ENCODE measurements at places on chromosomes 1 and 21.

- no peak for DNase-seq
Measured at GRCh38 chr1:174875306-174875705, 124.4 kb upstream of the CACYBP start.

DNA sequence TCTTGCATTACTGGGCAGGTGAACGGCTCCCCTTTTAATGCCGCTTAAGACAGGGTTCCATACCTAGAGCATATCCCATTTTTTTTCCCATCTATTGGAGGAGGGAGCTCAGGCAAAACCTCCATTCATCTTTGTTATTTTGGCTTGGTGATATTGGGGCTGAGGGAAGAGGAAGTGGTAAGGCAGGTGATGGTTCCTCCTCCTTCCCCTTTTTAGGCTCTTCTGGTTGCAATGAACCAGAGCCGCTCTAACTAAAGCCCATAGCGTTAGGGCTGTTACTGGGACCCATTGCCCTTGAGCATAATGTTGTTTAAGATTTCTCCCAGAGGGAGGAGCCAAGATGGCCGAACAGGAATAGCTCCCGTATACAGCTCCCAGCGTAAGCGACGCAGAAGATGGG lies 21.1 kb downstream of the PYHIN1 start:
- no peak for DNase-seq

GRCh38 chr1:170663404-170664092 lies 383 bp upstream of the PRRX1 start:
- DNase-seq: no peak

DNA sequence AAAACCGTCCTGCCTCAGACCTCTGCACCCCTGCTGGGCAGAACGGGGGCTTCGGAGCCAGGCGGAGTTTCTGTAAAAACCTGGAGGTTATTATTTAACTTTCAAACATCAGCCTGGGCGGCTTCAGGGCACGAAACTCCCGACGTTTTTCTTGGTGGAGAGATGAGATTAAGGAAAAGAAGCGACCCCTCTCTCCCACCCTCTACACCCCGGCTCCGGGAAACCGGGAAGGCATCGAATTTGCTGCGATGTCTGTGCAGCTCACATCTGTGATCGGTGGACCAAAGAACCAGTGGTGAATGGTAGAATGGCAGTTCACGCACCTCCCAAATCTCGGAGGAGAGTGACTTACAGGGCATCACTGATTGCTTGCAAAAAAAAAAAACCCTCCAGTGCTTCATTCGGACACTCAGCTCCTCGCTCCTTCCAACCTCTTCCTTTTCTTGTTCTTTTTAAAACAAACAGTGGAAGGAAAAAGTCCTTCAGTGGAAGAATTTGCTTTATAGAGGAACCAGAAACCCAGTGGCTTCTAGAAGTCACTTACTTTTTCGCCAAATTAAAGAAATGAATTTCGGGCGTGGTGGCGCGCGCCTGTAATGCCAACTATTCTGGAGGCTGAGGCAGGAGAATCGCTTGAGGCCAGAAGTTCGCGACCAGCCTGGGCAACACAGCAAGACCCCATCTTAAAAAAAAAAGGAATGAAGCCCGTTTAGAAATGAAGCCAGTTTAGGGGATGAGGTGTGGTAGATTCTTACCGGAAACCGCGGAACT lies 884 bp downstream of the PHACTR4 start:
- no peak for DNase-seq

DNA sequence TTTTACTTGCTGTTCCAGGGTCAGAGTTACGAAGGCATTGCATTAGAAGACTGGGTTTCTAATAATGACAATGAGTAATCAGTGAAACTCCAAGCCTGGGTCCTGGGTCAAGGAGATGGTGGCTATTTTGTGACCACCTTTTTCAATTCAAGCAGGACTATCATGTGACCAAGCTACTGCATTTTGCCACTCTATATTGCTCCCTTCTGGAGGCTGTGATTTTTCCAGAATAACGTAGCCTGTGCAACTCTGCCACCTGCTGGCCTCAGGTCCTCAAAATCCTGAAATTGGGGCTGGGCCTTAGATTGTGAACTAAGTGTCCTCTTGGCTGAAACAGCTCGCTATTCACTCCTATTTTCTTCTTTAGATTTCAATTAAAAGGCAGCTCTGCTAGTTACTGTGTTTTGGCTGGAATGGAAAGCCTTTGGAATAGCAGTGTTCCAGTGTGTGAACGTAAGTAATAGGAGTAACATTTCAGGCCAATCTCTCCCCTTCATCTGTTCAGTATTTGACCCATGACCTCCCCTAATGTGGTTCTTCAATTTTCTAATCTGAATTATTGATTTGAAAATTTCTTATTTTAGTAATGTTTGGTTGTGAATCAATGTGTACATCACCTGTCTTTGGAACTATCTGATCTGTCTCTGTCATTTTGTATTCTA lies 52.9 kb upstream of the CD46 start:
- DNase-seq: no peak

- no peak for DNase-seq
Measured at GRCh38 chr1:42971841-42972291, 13.2 kb upstream of the SLC2A1 start.

GRCh38 chr1:169321539-169321938 lies 46.1 kb downstream of the NME7 start:
- no peak for DNase-seq

DNA sequence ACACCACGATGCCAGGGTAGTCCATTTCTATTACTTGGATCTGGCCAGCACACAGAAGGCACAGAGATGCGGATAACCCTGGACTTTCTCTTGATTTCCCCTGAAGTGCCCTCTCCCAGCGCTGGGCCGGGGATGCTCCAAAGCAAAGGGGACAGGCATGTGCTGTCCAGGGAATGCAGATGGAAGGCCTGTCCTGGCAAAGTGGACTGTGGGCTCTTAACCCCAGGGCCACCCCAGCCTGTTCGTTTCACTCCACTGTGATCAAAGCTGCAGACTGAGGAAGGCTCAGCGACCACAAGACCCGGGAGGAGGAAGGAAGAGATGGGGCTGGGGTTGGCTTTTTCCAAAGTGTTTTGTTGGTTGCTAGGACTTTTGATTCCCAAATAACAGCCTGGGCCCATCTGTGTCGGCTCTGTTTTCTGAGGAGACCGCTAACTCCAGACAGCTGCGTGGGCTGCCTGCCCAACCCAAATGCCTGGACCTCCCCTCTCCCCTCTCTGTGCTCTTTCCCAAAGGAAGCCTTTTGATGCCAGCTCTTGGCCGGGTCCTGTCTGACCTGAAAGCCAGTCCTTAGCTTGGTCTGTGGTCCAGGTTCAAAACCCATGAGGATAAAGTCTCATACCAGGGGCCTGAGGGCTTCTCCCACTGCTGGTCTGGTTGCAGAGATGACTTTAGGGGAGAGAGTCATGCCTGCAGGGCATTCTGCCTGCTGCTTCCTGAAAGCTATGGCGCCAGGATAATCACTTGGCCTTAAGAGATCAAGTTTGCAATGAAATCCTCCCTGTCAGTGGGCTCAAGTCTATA lies 119.6 kb upstream of the CD34 start:
- DNase-seq: no peak

Data from coronary artery (tissue), 2 donors.